ENCODE measurements at places on chromosomes 4 and X.

- DNase-seq = no peak
Measured at GRCh38 chrX:100710816-100711215, 21.1 kb downstream of the SYTL4 start.

DNA sequence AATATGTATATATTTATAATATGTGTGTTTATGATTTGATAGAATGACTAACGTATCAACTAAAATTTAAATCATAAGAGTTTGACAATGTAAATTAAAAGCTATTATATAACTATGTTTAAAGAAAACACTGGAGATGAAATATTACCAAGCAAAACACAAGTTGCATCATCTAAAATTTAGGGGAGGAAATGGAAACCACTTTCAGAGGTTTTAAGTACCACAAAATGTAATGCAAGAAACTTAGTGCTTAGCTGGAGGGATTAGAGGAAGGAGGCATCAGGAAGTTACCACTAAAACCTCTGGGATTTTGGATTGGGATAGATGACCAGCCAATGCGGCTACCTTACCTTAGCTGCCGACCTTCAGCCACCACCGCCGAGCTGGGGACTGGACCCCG lies 1192.1 kb upstream of the PRKX start:
- no peak for DNase-seq

GRCh38 chr4:68369142-68369805 lies 19.4 kb upstream of the YTHDC1 start:
- peak; percentile 84 for DNase-seq

DNA sequence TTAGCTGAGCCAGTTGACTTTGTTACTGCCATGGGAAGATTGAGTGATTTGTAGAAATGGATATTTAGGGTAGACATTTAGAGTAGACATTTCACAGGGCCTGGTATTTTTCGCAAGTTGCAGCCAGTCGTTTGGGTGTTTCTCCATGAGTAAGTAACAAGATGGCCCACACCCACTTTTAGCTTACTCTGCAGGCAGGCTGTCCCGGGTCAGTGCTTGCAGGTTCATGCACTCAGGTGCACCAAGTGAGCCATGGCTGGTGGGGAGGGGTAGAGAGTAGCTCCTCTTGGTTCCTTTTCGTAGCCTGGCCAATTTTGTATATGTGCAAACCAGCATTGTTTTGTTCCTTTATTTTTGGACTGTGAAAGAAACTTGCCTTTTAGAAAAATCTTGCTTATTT lies 145.6 kb downstream of the POLA1 start:
- no peak for DNase-seq

GRCh38 chr4:62871078-62871477 lies 1538.2 kb downstream of the TECRL start:
- DNase-seq = no peak

DNA sequence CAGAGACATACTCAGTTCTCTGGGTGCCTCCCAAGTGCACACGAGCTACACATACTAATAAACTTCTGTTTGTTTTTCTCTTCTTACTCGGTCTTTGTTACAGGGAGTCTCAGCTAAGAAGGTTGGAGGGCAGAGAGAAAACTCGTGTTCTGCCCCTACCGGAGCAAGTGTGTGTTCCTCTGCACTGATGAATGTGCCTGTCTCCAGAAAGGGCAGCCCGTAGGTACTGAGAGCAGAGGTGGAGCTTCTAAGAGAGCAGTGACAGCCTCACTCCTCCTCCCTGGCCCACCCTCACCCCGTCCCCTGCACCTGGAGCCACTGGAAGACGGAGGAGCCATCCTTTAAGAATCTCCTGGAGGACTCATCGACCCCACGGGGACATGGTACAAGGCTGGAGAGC lies 67.6 kb downstream of the MTNR1A start:
- no peak for DNase-seq

- DNase-seq = no peak
Measured at GRCh38 chrX:74187211-74187610, 116.8 kb upstream of the ZCCHC13 start.

Data from Caki2 (cell line).